Fibroblast of pulmonary artery (primary cell): ENCODE measurements at places on chromosomes 4 and X.

- DNase-seq = peak; percentile 79
Measured at GRCh38 chr4:19844446-19844845, 407.3 kb upstream of the SLIT2 start.

- DNase-seq = no peak
Measured at GRCh38 chr4:7697343-7697742, 242.3 kb downstream of the AFAP1 start.

GRCh38 chr4:1985294-1985693, 23.5 kb downstream of the NELFA start:
- no peak for DNase-seq

DNA sequence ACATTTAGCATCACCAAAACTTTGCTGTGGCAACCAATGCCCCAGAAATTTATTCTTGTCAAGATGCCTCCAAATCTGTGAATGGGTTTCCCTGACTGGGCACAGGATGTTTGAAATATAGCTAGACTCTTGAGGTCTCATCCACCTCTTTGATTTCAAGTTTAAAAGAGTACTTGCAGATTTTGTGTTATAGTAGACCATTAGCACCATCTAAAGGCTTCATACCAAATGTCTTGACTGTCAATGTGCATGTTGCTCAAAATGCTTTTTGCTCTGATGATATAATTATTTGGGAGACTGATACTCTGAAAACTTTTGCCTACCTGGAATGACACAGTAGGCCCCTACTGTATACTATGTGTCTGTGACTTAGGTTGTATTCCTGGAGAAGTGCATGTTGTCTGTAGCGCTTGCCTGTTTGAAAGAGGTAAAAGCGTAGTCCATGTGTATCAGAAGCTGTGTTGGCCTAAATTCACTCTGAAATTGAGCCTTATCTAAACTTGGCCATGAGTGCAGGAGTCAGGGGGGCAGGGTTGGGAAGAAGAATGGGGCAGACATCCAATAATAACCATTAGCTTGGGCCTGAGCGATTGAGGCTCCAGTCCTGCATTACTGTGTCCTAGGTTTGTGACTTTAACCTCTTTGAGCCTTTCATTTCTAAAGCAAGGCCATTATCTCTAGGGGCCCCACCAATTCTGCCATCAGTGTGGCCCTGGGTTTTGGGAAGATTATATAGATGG, 33.8 kb downstream of the NDP start:
- peak; percentile 36 for DNase-seq
